ENCODE measurements at places on chromosomes 6 and 20. TPM values are rescaled to one million over a fixed set of nuclear protein-coding genes. Genes with fewer than 3 reads are reported as not detected.
A peak's percentile ranks its signal among the peaks of the same experiment; 100 is the strongest.

- DNase-seq = no peak
Observed at GRCh38 chr6:137804637-137805036, 62.4 kb upstream of the TNFAIP3 start.

DNA sequence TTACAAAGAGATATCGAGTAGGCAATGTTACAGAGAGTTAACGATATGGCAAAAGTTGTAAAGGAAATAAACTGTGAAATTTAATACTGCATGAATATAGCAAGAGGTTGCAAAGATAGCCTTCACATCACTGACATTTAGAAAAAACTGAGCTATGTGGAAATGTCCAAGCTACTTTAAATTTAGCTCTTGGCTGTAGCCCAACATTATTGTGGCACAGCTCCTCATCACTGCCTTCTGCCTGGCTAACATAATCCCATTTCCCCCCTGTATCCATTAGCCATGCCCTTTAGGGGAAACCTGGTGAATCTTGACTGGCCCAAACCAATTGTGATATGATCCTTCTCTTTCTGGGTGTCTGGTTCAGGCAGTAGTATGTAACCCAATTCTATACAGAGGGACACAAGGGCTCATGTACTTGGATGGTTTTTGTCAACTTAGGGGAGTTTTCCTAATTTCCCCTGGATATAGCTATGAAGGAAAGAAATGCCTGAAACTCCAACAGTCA, 115.4 kb downstream of the PFDN4 start:
- no peak for DNase-seq

Gene MARCKS
- 171 TPM for total RNA-seq

GRCh38 chr6:139392794-139393193, 18.3 kb upstream of the CITED2 start:
- DNase-seq = no peak

Gene POPDC3
- 2.4 TPM for total RNA-seq

DNA sequence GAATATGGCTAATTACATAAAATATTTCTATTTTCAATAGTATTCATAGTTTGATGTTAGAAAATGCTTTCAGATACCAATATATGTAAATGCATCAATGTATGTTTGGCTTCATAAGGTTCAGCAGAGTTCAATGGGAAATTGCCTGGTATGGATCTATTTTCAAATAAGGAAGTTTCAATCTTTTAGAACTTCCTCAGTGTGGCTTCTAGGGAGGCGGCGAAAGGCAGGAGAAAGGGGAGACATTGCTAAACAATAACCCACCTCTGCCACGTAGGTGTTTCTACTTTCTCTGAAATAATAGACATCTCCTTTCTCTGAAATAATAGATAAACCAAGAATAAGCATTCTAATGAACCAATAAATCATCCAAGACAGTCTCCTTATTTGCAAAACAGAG, 237.7 kb upstream of the RAB32 start:
- no peak for DNase-seq

Gene NKX2-4
- not detected for total RNA-seq

DNA sequence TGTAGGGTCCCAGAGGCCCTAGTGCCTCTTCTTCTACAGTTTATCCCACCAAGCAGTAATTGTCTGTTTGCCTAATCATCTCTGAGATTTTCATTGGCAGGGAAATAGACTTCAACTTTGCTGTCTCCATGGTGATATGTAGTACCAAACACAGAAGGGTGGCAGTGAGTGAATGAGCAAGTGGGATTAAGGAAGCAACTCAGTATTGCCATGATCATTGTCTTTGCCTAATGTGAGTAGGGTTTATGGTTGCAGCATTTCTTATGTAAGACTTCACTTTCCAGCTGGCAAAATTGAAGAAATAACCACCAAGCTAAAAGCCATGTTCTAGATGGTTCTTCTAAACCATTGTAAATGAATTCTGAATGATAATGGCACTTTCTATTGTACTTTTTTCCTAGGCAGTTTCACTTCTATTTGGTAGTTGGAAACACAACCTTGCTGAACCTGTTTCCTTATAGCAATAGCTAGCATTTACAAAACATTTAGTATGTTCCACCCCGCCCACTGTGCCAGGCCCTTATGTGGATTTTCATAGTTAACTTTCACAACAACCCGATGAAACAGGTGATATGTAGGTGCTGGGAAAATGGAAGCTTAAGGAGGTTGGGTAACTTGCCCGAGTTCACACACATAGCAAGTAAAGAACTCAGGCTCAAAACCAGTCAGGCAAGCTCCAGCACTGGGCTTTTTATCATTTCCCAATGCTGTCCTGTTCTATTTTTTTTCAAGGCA, 32.0 kb downstream of the ZC2HC1B start:
- no peak for DNase-seq

DNA sequence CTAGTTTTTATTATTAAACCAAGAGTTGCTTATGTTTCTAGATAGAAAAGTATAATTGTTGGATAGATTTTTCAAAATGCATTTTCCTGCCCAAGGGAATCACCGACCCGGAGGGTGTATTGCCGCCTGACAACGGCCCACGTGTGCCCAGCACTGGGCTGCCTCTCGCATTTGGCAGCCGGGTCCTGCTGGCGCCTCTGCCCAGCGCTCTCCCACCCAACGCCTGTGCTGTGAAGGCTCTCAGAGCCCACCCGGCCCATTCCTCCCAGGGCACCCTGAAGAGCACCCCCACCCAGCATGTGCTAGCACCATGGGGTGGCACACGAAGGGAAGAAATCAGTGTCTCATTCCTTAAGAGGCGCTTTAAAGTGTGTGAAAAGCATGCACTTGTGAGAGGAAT, 88.3 kb upstream of the AFDN start:
- no peak for DNase-seq

Gene TLDC2
- not detected for total RNA-seq

Gene CLIC5
- total RNA-seq = 0.07 TPM

Gene GLP1R
- not detected for total RNA-seq

GRCh38 chr6:167212713-167213005, 54.9 kb upstream of the GPR31 start:
- DNase-seq = no peak

GRCh38 chr20:3572151-3572550, 91.0 kb downstream of the GFRA4 start:
- no peak for DNase-seq

DNA sequence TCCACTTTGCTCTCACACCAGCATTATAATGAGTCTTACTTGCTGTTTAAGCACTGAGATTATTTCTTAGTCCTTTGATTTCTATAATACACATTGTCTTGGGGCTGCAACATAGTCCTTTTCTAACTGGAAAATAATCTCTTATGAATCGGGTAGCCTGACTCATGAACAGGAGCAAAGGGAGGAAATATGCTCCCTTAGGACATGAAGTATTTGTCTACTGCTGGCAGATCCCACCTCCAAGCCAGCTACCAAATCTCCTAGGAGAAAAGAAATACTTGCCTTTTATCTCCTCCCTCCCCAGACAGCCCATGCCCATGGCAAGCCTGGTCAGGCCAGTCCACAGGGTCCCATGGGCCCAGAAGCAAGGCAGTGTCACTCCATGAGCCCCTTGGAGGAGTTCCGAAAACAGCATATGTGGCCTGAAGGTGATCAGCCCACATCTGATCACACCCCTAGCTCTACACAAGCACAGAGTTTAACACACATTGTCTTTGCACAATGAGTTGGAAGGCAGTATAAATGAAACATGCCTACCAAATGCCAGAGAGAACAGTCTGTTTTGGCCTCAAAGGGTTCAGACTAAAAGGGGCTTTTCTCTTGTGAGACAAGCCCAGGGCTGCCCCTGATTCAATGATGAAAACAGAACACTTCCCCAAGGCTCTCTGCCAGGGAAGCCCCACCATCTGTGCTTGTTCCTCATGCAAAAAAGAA, 37.1 kb upstream of the SLC4A11 start:
- DNase-seq = no peak

Gene HRH3
- not detected for total RNA-seq

Gene CRISP2
- total RNA-seq = not detected

- DNase-seq = no peak
Observed at GRCh38 chr20:19322061-19322985, 109.9 kb downstream of the SLC24A3 start.

GRCh38 chr6:113776998-113777397, 80.1 kb upstream of the MARCKS start:
- DNase-seq = no peak

Gene TRIM31
- total RNA-seq = not detected

DNA sequence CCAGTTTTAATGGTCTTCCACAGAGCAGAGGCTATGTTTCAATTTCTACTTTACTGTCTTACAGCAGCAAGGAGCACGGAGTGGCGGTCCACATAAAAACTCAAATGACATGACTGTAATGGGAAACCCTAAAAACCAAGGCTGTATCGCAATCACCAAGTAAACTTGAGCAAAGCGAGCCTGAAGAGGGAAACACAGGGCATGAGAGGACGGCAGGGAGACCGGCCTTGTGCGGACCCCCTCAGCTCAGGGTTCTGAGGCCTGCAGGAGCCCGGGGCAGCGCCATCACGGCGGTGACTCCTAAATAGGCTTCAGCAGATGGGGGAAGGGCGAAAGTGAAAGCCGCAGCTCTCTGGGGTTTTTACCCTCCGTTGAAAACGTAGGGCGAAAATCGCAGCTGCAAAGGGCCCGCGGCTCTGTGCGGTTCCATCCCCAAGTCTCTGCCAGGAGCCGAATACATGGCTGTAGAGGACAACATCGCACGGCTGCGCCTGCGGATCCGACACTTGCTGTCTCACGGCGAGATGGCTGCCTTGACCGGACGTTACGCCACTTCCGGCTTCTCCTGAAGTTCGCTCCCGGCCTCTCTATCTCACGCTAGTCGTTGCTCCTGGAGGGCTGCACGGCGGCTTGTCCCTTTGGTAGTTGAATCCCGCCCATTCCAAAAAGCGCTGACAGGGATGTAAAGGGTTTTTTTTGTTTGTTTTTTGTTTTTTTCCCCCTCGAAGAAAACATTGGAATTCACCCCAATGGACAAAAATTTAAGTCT, at the start of gene PSMB1:
PSMB1 (minus strand) TSS at position 543 of the 769 bp plus-strand sequence; CDS start at position 478, 65 bp downstream.
- DNase-seq = peak; percentile 82

DNA sequence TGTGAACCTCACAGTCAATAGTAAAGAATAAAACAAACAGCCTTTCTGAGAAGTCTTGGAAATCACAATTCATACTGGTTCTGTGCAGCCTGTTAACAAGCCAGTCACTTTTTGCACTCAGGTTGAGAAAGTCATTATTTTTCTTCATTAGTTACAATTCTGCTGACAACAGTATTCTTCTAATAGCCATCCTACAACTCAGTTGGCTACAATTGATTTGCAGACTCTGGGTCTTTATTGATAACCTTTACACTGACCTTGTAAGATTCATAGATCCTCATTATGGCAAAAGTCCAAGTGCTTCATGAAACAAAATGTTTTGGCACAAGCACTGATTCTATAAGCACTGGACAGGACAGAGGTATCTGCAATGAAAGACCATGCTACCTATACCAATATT, 34.9 kb upstream of the POPDC3 start:
- DNase-seq = no peak

DNA sequence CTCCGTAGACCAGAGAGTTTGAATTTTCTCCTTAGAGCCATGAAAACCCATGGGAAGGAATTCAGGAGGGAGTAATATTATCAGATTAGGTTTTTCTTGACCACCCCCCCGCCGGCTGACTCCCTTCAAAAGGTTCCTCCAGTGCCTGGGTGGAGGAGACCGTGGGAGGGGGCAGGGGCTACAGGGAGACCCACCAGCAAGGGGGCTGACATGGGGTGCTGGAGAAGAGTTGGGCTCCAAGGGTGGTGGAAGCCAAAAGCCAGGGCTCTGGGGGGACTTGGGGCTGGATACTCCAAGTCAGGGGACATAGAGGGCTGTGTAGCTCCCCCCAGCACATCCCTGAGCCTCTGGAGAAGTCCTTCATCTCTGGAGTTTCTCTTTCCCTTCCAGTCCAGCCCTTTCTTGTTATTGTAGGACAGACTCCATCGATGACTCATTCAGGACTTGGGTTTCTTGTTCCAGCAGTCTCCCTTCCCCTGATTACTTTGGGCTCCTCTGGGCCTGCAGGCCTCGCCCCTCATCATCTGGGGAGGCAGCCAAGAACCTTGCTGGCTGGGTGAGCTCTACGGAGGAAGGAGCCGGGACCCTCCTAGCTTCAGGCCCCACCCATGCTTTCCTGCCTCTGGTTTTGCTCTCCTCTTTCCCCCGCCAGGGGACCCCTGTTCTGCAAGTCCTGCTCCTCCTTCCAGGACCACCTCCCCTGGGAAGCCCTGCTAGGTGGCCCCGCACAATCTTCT, 10.5 kb upstream of the KIAA1755 start:
- peak; percentile 83 for DNase-seq

DNA sequence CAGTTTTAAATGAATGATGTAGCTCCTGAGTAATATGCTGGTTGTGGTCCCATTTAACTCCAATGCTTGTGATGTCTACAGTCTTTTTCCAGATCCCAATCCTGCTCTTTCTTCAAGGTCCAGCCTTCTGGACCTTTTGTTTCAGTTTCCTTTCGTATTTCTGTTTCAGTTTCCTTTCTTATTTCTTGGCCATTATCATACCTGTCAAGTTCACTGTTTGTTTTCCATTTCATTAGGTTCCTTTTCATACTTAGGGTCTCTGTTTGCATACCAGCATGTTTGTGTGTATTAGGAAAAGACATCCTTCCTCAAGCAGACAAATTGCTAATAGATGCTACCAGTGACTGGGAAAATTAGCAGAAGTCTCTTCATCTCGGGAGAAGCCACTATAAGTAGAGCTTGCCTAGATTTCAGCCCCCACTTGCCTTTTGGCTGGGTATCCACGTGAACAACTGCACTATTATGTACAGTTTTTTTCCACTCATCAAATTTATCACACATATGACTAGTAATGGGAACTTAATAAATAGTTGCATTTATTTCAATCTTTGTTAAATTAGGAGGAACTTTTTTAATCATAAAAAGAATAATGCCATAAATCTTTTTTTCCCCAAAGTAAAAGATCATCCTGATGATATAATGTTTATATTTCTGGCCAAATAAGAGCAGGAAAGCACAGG, 583.4 kb downstream of the BCKDHB start:
- DNase-seq = no peak

GRCh38 chr20:2217857-2218539, 77.8 kb upstream of the TGM3 start:
- DNase-seq = no peak

Gene EYA4
- not detected for total RNA-seq

DNA sequence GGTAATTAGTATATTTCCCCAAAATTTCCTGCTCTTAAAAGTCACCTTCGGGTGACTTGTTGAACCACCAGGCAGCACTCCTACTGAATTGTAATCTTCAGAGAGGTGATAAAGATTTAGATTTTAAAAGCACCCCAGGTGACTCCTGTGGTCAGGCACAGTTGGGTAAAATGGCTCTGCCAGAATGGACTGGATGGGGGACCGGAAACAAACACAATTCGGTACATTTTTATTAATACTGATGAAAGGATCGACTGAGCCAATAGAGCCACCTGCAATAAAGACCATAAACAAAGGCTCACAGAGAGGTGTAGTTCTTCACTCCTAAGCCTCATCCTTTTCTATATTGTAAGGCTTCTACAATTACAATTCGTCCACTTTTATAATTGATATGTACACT, 19.6 kb upstream of the FAM83C start:
- DNase-seq = no peak

GRCh38 chr6:110689275-110689935, 125.9 kb downstream of the CDK19 start:
- no peak for DNase-seq

Gene ROMO1
- 266 TPM for total RNA-seq
